Prostate gland (tissue), 2 donors: ENCODE measurements at places on chromosomes 7 and 10. TPM values are rescaled to one million over a fixed set of nuclear protein-coding genes. Genes with fewer than 3 reads are reported as not detected.

The OR9A2 gene
- not detected for total RNA-seq

The CYP26C1 gene
- total RNA-seq, result 0.09 TPM

- no peak for DNase-seq
Measured at GRCh38 chr10:48503293-48503911, 101.5 kb downstream of the ARHGAP22 start.

DNA sequence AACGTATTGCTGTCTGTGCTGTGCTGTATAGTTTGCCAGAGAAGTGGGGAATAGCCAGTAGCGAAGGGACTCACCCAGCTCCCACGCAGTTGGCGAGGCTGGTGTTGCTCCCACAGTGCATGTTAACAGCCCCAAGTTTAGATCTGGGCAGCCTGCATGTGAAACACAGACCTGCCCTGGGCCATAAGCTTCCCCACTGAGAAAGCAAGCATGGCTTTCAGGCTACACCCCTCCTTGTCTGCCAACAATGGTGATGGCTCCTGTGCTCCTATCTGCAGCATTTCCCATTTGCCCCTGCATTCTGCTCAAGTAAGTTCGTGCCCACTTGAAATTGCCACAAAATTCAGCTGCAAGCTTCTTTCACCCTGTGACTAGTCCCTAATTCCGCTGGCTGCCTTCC lies 57.5 kb downstream of the IPMK start:
- DNase-seq, result no peak

DNA sequence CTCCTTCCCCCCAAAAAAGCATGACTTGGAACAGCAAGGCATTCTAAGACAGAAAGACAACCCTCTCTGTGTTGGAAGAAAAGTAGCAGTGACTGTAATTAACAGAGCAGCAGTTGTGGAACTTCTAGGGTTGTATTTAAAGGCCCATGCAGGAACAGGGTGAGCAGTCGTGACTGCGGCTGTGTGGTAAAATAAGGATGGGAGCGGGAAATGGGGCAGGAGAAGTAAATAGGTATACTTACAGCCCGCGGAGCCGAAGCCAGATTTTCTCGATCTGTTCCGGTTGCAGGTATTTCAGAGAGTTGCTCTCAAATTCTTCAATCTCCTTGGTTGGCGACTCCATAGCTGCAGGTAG lies 179 bp downstream of the PDE1C start:
- no peak for DNase-seq

DNA sequence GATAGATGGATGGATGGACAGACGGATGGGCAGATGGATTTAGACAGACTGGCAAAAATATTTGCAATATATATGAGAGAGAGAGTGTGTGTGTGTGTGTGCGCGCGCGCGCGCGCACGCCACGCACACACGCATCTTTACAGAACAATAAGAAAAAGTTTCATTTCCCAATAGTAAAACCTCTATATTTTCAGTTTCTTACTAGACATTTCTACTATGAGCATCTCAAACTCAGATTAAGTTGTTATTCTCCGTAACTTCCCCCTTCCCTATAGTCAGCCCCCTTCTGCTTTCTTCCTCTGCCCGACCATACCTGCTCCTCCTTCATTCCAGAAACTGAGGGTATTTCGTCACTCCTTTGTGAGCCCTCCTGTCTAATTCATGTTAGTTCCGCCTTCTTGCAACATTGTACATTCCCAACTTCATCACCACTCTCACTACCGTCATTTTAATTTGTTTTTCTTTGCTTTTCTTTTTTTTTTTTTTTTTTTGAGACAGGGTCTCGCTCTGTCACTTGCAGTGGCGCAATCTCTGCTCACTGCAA lies 154.4 kb upstream of the SH2B2 start:
- DNase-seq, result no peak

DNA sequence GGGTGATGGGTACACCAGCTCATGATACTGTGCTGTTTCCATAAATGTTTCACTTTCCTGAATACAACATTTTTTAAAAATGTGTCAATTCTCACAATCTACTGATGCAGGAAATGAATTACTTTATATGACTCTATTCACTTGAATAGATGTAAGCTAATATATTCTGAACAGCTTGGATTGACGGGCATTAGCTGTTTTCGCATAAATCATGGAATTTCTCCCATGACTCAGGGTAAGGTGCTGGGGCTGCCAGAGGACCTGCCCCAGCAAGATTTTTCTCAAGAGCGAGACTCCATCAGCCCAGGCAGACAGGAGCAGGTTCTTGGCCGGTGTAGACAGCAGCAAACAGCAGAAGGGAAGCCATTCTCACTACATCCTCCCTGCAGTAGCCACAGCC lies 107.1 kb downstream of the PFKFB3 start:
- DNase-seq, result no peak

DNA sequence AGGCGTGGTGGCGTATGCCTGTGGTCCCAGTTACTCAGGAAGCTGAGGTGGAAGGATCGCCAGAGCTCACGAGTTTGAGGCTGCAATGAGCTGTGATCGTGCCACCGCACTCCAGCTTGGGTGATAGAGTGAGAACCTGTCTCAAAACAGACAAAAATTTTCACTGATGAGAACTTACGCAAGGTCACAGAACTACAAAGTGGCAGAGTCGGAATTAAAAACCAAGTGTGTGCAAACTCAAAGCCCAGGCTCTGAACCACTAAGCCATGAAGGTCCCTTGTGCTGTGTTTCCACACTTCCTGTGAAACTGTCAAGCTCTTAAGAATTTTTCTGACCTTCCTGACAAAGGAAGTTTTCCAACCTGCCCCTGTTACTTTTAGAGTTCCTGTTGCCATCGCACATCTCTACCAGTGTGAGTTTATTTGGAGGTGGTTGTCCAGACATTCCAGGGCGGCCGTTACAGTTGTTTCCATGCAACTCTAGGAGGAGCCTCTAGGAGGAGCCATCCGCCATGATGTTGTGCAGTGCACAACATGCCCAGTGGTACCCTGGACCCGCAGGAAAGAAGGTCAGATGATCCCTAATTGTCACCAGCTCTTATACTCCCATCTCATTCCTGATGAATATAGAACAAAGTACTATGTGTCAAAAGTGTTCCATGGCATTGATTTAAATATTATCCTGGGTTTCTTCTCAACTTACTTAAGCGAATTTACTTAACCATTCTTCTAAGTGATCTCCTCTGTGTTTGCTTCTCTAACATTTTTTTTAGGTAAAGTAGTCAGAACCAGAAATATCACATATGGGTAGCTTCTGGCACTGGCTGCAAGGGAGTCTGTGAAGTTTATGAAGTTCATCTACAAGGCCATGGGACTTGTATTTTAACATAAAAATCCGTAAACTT lies 49.0 kb upstream of the LYZL1 start:
- DNase-seq, result no peak

DNA sequence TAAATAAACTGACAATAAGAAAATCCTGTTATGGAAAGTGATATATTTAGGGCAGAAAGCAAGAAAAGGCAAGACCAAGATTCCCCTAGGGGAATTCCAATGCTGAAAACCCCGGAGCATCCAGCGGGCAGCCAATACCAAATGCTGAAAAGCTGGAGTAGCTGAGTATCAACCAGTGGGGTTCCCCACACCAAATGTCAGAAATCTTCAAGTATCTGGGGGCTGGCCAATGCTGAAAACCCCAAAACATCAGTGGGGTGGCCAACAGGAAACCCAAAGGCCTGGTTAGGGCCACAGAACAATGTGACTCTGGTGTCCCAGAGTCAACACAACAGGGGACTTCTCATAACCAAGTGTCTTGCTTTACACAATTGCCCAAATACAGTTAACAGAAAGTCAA lies 271.8 kb upstream of the CACNA2D1 start:
- no peak for DNase-seq

DNA sequence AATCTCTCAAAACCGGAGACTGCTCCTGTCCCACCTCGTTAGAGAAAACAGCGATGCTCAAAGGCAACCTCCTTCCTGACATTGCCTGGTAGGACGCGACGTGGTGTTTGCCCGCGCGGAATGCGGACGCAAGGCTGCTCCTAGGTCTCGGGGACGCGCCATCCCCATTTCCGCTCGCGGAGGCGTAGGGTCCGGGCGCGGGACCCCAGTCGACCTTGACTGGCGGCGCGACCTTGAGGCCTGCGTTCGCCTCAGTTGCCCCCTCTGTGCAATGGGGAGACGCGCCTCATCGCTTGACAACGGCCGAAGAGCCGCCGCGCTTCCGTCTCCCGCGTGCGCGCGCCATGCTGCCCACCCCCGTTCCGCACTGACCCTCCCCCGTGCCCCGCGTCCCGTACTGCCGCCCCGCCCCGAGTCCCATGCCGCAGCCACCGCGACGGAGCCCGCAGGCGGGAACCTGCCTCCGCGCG lies 412 bp upstream of the PPIA start:
- DNase-seq, result no peak

DNA sequence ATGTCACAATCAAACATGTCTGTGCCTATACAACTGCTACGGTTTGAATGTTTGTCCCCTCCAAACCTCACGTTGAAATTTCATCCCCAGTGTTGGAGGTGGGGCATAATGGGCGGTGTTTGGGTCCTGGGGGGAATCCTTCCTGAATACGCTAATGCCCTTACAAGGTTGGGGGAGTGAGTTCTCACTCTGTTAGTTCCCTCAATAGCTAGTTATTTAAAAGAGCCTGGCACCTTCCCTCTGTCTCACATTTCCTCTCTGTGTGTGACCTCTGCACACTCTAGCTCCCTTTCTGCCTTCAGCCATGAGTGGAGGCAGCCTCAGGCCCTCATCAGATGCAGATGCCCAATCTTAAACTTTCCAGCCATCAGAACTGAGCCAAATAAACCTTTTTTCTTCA lies 129.5 kb downstream of the GRM8 start:
- no peak for DNase-seq

DNA sequence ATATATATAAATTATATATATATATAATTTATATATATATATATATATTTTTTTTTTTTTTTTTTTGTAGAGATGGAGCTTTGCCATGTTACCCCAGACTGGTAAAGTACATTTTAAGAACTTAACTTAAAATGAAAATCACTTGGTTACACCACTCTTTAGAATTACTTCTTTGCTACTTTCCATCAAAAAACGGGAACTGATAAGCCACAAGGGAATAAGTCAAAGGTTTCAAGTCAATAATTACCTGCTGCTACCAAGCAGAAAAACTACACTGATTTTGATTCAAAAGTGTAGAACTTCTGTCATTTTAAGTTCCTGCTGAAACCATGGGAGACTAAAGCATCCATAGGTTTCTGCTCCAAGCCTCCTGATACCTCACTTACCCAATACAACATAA lies 12.2 kb downstream of the PPA1 start:
- no peak for DNase-seq

DNA sequence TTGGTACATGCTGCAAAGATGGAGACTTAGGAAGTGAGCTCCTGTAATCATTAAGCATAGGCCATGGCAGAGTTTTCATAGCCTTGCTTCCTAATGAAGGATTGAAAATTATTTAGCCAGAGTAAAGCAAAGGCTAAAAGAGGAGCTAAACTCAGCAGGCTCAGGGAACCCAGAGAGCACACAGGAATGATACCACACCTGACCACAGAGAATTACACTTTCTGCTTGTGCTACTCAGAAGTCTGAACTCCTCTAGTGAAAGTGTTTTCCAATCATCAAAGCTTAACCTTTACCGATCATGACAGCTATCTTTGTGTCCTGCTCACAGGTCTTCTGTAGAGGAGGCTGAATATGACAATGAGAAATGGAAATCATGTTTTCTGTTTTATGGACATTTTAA lies 347.7 kb downstream of the OTUD1 start:
- no peak for DNase-seq

- no peak for DNase-seq
Measured at GRCh38 chr10:14584661-14585060, 190.0 kb downstream of the FAM107B start.

DNA sequence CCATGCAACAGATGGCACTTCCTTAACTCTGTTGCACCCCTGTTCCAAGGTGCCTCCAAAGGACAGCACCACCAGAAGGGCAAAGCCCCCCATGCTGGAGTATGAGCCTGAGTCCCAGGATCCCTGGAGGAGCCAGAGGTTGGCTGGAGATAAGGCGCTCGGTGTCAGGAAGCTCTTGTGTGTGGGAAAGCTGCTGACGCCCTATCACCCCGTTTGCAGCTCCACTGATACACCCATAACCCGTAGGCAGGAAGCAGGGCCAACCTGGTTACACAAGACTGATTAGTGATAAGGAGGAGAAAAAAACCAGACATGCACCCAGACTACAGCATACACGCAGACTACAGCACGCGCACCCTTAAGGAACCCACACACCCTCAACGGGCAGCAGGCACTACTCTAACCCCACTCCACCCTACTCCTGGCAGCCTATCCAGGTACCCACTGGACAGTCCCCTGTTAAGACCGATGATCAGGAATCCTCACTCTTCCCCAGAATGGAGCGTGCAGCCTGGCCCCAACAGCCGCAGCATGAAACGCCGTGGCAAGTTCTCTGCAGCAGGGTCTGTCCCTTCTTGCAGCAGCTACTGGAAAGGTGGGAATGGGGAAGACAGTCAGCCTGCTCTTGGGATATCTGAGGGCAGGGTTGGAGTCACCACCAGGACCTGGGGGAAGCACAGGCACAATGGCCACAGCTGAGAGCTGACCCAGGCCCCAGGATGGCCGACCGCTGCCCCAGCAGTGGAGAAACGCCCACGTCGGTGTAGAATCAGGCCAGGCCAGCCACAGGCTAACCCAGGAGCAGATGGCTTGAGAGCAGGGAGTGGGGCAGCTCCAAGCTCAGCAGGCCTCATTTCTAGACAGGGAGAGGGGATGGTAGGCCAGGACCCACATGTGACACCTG lies 38.3 kb upstream of the TUBB8 start:
- no peak for DNase-seq

DNA sequence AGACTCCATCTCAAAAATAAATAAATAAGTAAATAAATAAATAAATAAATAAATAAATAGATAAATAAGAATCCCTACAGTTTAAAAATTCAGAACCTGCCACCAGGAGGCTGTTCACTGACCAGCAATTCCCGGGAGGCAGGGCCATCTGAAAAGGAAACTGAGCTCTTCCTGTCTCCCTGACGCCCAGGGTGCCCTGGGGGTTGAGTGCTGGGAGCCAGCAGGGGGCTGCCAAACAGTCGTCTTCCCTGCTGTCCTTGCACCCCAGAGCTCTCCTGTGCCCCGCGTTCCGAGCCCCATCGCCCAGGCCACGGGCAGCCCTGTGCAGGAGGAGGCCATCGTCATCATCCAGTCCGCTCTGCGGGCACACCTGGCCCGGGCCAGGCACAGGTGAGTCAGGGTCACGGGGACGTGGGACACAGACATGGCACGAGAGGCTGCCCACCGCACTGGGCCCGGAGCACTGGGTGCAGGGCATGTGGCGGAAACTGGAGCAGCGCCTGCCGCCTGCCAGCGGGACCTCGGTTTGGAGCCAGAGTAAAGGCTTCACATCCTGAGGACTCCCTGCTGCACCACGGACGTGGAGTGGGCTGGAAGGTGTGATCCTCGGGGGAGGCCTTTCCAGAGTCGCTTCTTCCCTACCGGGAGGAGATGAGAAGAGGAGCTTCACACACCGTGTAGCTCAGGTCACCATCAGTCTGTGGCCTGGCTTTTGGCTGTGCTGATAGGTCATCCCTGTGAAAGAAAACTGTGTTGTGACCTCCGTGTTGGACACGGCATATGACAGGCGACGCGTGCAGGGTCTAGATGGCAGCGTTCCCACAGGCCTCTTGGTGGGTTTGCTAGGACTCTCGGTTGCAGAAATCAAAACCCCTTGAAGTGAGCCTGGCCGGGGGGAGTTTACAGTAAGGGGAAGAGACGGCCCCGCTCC lies 25.9 kb upstream of the TTYH3 start:
- DNase-seq, result no peak
